ENCODE measurements at places on chromosomes 2 and 18.

- no peak for DNase-seq
Measured at GRCh38 chr2:46803547-46803878, 112.1 kb downstream of the MCFD2 start.

- DNase-seq: no peak
Measured at GRCh38 chr2:159854481-159854880, 56.5 kb upstream of the CD302 start.

DNA sequence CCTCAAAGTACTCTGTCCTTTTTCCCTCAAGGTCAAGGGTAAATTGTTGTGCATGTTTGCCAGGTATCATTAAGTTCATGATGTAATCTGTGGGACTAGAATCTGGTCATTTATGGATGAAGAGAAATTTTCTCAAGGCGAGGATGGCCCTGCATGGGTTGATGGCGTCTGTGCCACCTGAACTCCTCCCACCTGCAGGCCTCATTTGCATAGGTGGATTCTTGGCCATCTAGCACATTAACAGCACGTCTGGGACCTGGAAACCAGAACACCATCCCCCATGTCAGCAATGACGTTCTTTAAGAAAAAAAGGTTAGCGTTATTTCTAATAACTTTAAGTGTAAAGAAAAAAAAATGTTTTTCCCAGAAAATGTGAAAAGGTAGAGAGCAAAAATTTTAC, 145.8 kb downstream of the ESCO1 start:
- DNase-seq: no peak

- DNase-seq: no peak
Measured at GRCh38 chr2:68039317-68039716, 23.5 kb downstream of the C1D start.

GRCh38 chr18:77129150-77129551, 3.4 kb downstream of the MBP start:
- DNase-seq: peak; percentile 87

DNA sequence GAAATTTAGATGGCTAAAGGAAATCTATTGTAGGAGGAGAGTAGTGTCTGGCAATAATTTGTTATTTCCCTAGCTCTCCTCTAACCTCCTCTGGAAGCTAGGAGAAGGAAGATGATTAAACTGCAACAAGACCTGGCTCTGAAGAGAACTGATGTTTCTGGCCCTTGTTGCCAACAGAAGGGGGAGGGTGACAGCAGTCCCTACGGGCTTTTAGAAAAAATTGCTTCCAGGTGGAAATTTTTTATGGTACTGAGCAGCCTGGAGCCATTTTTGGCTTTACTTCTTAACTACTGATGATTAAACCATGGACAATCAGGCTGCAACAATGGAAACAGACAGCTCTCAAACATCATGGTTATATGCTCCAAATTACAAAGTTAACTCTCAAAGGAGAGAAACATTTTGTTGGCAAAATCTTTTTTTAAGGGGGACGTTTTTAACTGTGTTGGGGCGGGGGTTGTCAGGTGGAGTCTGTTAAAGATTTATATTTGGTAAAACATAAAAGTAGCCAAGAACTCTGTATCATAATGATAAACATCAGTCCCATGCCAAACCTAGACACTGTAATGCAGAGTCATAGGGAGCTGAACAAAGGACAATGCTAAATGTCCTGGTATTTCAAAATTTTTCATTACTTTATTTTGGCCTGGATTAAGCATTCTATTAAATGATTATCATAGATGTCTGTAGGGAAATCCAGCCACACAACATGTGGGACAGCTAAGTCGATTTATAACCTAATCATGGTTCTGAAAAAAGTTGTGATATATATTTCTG, 70.0 kb downstream of the EXOC6B start:
- no peak for DNase-seq

GRCh38 chr18:3760741-3761140, 310.8 kb downstream of the TGIF1 start:
- no peak for DNase-seq

DNA sequence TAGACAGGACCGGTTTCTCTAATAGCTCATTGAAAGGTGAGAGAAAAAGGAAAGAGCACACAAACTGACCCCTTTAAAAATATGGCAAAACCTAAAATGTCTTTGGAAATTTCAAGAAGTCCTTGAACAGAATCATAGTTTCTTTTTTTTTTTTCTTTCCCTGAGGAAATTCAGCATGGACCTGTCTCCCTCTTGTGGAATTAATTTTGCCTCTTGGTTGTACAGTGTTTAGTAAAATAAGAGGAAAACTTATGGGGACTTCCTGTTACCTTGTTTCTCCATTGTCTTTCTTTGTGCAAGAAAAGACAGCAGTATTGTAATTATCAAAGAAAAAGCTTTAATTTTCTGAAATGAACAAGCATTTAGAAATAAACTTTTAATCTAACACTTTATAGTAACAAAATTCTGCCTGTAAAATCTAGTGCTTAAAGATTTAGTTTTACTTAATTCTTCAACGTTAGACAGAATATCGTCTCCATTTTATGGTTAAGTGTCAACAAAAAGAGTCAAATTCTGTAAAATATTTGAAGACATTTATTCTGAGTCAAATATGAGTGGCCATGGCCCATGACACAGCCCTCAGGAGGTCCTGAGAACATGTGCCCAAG, 176.3 kb upstream of the NABP1 start:
- peak; percentile 11 for DNase-seq

DNA sequence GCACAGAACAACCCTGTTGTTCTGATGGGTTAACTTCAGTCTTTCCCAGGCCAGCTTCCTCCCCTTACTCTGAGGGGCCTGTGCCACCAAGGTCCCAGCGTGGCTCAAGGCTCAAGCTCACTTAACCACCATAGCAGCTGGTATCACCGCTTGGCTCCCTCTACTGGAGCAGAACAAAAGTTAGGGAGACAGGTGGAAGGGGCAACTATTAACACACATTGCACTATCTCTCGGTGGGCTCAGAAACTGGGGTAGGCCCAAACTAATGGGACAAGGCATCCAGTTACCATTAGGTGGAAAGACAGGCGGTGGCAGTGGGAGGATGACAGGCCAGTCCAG, 88.7 kb upstream of the ATL2 start:
- DNase-seq: peak; percentile 21

DNA sequence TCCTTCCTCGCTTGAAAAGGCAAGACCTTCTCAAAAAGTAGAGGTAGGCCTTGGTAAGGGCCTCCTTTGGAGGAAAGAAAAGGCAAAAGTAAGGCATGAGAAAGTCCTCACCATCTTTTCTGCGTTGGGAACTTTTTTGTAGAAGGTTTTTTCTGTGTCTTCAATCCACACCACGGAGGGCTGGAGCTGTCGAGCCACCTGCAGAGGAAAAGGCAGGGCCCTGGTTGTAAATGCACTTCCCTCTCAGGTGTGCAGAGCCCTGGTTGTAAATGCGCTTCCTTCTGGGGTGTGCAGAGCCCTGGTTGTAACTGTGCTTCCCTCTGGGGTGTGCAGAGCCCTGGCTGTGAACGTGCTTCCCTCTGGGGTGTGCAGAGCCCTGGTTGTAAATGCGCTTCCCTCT, 80.2 kb upstream of the ASB18 start:
- no peak for DNase-seq

GRCh38 chr18:79853303-79853992, 55.7 kb downstream of the KCNG2 start:
- DNase-seq: no peak

- no peak for DNase-seq
Measured at GRCh38 chr18:59646228-59646962, 50.8 kb downstream of the CCBE1 start.

DNA sequence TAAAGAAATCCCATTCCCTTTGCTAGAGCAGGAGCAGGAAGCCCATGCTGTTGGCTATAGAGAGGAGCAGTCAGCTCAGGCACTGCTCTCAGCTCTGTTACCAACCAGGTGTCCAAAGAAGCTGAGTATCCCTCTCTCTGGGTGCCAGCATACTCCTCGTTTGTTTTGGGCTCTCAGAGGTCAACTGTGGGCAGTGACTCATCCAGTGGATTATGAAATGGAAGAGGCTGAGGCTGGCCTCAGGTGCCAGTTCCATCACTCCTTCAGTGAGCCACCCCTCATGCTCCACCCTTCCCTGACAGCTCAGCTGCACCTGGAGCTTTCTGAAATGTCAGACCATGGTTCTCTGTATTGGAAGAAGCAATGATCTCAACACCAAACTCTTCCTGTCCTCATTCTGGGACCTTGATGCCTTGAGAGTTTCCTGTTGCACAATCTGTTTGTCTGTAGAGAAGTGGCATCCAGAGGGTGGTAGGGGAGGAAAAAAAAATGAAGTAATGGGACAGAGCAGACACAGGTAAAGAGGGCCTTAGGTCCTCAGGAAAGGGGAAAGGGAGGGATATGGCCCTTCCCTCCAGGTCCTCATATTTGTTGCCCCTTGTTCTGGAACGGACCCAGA, 31.2 kb upstream of the EN1 start:
- DNase-seq: no peak

DNA sequence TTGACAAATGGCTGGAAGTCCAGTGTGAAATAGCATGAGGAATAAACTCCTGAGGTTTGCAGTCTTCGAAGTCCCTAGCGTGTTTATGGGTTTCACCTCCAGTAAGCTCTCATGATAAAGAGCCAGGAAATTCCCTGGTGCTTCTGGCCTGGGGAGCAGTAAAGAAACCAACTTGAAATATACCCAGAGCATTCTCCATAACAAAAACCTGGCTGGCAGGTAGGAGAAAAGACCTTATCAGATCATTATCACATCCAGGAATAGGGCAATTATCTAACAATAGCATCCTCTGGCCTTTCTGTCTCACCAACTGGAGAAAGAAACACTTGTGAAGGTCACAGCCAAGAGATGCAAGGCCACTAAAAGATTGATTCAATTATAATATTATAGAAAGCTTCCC, 513.6 kb upstream of the LRRTM4 start:
- no peak for DNase-seq

DNA sequence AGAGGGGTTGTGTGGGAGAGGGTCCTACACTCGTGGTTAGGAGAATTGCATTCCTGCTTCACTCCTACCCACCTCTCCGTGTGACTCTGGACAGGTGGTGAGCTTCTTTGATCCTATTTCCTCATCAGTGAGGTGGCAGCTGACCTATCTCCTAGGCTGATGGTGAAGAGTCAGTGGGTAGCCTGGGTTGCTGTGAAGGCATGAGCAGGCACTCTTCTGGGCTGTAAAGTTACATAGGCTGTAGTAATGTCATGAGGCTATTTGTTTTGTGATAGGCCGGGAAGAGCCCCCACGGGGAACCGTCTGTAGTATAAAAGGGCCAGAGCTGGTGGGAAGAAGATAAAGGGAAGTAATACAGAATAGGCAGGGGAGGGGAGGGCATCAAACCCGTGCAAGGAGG, 83.8 kb downstream of the TMEM247 start:
- DNase-seq: no peak
